ENCODE measurements at places on chromosomes 6 and 20.

DNA sequence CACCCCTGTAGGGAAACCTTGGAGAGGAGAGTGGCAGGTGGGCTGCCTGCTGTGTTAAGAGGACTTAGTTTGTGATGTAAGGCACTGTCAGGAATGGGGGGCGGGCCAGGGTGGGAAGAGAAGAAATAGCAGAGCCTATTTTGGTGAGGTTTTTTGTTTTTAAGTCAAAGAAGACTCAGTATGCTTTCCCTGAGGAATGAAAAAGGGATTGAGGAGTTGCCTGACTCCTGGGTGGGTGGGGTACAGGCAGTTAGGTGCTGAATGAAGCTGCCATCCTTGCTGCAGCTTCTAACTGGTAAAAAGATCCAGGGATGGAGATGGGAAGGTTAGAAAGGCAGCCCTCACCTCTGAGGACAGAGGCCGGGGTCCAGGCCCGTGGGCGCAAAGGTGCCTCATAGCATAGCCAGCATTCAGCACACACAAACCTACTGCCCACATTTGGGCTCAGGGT lies 37.9 kb downstream of the PLCG1 start:
- DNase-seq: no peak

GRCh38 chr20:45153147-45153546 lies 21.6 kb upstream of the PI3 start:
- DNase-seq: no peak

- DNase-seq: no peak
Measured at GRCh38 chr6:307874-308273, 15.6 kb downstream of the DUSP22 start.

DNA sequence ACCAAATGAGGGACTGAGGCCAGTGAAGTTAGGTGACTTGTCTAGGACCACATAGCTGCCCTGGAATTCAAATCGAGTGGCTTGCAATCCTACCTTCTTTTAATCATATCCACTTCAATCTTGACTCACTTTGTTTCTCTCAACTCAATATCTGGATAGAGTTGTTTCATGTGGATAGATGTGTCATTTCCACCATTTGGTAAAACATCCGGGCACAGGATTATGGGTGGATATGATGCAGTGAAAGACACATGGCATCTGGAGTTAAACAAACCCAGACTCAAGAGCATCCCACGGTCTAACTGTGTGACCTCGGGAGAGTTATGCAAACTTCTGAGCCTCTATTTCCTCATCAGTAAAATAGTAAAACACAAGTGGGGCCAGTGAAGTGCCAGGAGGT lies 103.6 kb upstream of the CNKSR3 start:
- DNase-seq: no peak

GRCh38 chr6:159788753-159789376 lies 537 bp downstream of the TCP1 start:
- DNase-seq: no peak

DNA sequence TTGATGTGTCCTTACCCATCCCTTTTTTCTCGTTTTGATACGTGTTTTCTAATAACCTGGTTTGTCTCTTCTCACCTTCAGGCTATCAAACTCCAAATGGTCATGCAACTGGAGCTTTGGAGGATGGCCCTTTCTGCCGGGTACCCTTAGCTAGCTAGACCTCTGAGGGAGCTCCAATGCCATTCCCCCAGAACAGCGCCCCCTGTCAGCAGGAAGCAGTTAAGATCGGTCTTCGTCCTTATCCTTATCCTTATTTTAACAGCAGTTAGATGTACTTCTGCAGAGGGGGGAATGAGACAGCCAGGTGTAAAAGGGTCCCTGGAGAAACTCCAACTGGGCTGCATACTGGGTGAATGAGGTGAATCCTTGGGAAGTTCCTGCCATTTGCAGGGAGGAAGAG lies 37.2 kb downstream of the SEL1L2 start:
- no peak for DNase-seq

DNA sequence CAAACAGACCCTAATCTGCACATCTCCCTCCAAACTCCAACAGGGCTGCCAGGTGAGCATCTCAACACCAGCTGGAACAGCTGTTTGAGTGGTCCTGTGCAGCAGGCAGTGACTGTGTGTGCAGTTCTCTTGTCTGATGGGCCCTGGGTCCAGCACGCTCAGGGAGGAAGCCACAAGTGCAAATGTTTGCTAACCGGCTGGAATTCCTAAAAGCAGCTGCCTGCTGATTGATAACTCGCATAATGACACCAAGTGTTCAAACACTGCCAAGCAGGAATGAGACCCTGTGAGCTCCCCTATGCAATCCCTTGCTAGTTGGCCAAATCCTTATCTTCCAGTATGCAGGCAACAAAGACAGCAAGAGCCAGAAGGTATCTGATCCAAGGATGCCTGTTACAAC lies 650.6 kb downstream of the CBLN4 start:
- no peak for DNase-seq

- DNase-seq: no peak
Measured at GRCh38 chr20:19047040-19047950, 165.1 kb upstream of the SLC24A3 start.

DNA sequence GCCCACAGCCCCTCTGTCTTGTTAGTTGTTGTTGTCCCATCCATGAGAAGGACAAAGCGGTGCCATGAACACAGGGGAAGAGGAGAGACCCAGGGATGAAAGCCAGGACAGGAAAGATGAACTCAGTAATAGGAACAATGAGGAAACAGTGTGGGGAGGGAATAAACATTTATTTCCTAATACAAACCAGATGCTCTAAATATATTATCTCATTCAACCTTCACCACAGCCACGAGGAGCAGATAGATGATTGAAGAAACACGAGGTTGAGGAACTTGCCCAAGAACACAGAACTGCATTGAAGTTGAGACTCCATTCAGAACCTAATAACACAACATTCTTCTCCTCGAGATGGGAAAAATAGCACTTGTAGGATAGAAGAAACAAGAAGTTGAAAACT lies 53.0 kb upstream of the AIG1 start:
- no peak for DNase-seq

DNA sequence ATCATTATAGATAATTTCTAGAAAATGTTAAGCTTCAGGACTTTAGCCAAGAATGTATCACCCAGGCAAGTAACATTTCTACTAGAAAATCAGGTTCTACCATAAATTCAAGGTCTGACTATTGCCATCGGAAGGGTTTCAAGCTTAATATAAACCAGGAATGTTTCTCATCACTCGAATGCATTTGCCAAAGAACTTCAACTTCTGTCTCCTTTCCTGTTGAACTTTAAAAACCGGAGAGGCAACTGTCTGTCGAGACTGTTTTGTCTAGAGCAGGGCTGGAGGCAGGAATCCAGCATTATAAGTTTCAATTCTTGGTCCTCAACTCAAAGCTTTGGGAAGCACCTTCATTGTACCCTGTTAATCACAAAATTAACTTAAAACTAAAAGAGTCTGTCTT lies 264.7 kb downstream of the ZNF217 start:
- DNase-seq: no peak

DNA sequence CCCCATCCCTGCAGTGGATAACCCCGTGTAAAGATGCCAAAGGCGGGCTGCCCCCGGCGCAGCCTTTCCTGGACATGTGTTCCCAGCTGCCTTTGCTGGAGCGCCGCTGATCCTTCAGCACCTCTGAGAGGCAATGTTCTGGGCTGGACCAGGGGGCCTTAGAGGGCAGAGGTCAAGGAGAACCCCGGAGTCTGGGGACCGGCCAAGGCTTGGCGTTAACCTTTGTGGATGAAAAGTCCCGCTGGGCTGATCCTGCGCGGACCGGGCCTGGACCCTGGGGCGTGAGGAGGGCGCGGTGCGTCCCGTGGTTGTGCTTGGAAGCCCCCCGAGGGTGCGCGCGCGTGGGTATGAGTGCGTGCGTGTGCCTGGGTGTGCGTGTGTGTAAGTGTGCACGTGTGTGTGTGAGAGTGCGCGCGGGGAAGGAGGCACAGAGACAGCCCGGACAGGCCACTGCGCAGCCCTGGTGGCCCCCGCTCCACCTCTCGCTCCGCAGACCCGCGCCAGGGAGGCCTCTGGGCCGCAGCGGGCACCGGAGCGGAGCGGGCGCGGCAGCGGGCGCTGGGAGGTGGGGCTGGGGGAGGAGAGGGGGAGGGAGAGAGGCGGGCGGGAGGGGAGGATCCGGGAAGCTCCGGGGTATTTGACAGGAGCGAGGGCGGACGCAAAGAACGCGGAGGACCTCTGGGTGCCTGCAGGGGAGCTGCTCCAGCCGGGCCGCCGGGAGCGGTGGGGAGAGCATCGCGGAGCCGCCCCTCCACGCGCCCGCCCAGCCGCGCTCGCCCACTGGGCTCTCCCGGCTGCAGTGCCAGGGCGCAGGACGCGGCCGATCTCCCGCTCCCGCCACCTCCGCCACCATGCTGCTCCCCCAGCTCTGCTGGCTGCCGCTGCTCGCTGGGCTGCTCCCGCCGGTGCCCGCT lies at the start of gene SMOC2:
TSS of gene SMOC2 (plus strand) at position 665 of the 914 bp plus-strand sequence. CDS start at position 852, 187 bp downstream.
- DNase-seq: no peak

DNA sequence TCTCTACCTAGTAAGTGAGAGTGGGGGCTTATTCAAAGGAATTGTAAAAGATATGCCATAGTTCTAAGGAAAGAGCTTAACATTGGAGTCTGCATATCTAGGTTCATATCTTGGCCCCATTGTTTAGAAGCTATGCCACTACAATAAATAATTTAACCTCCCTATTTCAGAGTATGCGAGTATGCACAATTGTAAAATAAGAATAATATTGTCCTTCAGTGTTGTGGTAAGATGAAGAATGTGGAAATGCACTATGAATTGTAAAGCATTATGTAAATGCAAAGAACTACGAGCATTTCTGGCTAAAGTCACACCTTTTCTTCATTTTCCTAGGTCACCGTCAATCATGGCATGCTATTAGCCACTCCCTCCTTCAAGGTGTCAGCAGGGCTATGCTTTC lies 16.1 kb upstream of the ZNF165 start:
- DNase-seq: no peak

DNA sequence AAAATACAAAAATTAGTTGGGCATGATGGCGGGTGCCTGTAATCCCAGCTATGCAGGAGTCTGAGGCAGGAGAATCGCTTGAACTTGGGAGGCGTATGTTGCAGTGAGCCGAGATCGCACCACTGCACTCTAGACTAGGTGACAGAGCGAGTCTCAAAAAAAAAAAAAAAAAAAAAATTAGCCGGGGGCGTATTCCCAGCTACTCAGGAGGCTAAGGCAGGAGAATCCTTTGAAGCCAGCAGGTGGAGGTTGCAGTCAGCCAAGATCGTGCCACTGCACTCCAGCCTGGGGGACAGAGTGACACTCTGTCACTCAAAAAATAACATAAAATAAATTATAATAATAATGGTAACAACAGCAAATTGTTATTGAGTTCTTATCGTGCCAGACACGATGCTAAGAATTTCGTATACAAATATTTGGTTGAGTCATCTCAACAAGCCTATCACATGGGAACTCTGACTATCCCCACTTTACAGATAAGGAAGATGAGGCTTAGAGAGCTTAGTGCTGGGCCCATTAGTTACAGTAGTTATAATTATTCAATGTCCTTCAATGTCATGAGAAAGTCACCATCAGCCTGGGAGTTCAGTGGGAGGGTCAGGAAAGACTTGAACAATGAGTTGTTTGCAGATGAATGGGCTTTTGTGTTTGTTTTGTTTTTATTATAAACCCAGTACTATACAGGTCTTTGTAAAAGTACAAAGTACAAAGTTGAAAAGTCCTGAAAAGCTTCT lies 19.4 kb downstream of the C6orf15 start:
- no peak for DNase-seq

GRCh38 chr6:38518511-38519304 lies 121.0 kb downstream of the BTBD9 start:
- DNase-seq: no peak

DNA sequence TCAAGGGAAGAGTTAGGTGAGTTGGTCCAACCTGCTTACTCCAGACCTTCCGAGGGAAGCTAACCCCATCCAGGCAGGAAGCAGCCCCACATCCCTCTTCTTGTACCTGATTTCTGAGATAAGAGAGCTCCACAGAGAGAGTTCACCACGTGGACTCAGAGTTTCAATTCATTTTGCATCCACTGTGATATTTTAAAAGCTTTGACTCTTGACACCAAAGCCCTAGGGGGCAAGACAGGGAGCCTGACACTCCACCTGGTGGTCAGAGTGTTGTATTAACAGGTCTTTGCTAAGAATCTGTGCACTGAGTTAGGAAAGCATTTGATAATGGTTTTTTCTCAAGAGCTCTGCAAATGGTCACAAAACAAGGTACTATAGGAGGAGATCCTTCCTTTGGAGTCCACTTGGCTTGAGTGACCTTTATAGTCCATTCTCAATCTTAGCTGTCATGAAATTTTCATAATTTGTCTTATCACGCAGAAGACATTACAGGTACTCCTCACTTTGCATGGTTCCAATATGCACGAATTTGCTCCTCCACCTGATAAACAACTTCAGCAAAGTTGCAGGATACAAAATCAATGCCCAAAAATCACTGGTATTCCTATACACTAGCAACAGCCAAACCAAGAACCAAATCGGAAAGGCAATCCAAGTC lies 56.2 kb upstream of the RIPOR2 start:
- no peak for DNase-seq

DNA sequence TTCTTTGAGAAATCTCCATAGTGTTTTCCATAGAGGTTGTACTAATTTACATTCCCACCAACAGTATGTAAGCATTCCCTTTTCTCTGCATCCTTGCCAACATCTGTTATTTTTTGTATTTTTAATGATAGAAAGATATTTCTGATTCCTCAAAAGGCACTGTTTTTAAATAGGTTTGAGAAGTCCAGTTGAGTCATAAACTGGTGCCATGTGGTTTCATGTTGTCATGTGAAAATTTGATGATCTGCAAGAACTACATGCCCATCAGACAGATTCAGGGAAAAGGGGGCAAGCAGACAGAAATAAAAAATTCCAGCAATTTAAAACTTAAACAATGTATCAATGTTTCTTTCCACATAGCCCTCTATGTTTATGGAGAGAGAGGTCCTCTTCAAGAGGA lies 227.5 kb downstream of the KCNQ5 start:
- no peak for DNase-seq

GRCh38 chr6:40387127-40387870 lies 199.9 kb downstream of the LRFN2 start:
- DNase-seq: no peak

- no peak for DNase-seq
Measured at GRCh38 chr6:126188279-126188909, 151.5 kb upstream of the CENPW start.

DNA sequence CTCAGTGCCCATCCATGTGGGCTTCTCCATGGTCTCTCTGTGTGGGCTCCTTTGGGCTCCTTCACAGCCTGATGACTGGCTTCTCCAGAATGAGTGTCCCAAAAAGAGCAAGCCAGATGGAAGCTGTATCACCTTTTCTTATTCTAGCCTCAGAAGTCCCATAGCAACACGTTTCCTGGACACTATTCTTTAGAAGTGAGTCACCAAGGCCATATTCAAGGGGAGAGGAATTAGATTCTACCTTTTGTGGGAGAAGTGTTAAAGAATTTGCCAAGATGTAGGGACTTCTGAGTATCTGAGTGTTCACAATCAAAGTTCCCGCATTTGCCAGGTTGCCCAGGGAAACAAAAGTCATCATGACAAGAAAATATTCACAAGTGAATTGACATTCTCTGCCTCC lies 20.7 kb upstream of the TBC1D22B start:
- no peak for DNase-seq

All from stimulated activated CD8-positive, alpha-beta memory T cell treated with anti-CD3 and anti-CD28 coated beads, Interleukin-7, amount 100 ng/mL, for 48 hours (primary cell).